ENCODE measurements at places on chromosomes 2 and 18.

GRCh38 chr2:239102266-239102665 is 254.4 kb downstream of the TWIST2 start:
- no peak for DNase-seq

- DNase-seq: no peak
Observed at GRCh38 chr2:190327867-190328572, 8.4 kb upstream of the HIBCH start.

GRCh38 chr2:101596333-101596732 is 101.2 kb upstream of the MAP4K4 start:
- no peak for DNase-seq

GRCh38 chr2:18910843-18911242 is 321.5 kb upstream of the NT5C1B start:
- DNase-seq: peak; percentile 25

DNA sequence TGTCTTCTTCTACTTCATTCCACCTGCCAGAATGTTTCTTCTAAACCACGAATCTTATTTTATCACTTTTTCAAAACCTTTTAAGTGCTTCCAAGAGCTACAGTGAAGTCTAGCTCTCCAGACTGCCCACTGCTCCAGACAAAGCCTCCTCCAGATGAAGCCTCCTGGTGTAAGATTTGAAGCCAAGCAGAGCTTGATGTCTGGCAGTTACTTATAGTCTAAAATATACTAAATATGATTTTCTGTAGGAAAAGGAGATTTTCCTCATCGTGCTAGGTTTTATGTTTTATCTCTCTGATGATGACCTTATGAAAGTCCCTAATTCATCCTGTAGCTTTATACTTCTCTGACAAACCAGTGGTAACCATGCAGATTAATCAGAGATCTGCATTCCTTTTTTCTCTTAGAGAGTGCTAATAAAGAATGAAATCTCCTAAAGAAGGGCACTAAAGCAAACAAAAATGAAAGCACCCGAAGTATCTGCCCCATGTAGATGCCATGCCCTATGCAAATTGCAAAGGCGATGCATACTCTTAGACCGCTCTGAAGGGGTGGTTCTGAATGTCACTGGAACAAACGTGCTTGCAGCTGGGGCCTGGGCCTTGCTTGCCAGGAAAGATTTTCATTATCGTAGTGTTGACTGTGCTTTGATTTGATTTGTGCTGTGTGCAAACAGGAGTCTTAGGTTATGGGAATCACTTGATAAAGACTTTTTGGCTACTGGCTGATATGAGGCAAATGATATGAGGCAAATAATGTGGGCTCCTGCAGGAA is 314.2 kb downstream of the PID1 start:
- DNase-seq: no peak

GRCh38 chr2:4272261-4272858 is 569.0 kb downstream of the DCDC2C start:
- DNase-seq: no peak

DNA sequence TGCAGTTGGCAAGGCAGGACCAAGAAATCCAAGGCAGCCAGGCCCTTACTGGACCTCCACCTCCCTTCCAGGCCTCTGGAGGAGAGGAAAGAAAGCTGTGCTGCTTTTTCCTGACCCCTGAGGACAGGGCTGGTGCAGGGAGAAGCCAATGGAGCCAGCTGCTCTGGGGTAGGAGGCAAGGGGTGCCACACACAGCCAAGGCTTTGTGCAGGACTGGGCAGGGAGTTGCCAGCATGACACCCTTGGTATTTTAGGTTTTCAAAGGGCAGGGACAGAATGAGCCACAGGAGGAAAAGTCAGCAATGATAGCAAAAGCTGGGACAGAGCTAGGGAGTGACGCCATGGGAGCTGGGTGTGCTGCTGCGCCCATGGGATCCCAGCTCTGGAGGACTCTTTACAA is 22.9 kb downstream of the CCT7 start:
- no peak for DNase-seq

- no peak for DNase-seq
Observed at GRCh38 chr2:142796161-142796560, 81.3 kb upstream of the KYNU start.

- no peak for DNase-seq
Observed at GRCh38 chr18:64966667-64967066, 784.1 kb upstream of the CDH7 start.
